ENCODE measurements at places on chromosomes 16 and 17.

- no peak for DNase-seq
Measured at GRCh38 chr17:32976605-32977004, 15.0 kb upstream of the SPACA3 start.

DNA sequence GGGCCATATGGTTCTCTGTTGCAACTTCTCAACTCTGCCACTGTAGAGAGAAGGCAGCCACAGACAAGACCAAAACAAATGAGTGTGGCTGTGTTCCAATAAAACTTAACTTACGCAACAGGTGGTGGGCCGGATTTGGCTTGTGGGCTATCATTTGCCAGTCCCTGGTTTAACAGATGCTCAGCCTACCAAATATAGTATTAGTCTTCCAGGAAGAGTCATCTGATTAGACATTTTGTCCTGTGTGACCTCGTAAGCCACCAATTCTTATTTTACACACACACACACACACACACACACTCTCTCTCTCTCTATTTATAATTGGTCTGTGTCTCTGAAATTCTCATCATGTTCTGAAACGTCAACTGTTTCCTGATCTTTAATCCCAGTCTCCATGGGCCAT is 245.9 kb downstream of the XYLT1 start:
- no peak for DNase-seq

- DNase-seq = no peak
Measured at GRCh38 chr17:6524520-6524919, 31.8 kb downstream of the PITPNM3 start.

DNA sequence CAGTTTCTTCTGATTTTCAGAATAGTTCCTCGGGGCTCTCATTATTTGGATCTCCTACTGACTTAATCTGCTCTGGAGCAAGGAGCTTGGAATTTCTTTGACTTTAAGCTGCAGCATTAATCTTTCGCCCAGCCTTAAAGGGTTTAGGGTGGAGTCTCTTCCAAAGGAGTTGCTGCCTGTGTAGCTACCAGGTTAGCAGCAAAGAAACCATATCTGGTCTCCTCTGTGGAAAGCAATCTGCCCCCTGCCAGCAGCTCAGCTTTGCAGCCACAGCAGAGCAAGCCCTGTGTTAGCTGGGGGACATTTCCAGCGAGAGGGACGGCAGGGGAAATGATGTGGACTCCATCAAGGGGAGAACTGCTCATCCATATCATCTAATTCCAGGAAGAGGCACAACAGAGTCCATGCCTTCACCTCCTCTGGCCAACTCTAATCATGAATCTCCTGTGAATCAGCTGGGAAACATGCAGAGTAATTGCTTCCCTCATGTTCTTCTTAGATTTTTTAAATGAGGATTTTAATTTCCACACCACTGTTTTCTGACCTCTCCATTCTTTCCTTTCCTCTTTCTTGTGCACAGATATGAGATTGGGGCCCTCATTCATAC is 827.6 kb upstream of the CA10 start:
- peak; percentile 1 for DNase-seq

GRCh38 chr16:3804426-3805016 is 76.0 kb downstream of the CREBBP start:
- no peak for DNase-seq

DNA sequence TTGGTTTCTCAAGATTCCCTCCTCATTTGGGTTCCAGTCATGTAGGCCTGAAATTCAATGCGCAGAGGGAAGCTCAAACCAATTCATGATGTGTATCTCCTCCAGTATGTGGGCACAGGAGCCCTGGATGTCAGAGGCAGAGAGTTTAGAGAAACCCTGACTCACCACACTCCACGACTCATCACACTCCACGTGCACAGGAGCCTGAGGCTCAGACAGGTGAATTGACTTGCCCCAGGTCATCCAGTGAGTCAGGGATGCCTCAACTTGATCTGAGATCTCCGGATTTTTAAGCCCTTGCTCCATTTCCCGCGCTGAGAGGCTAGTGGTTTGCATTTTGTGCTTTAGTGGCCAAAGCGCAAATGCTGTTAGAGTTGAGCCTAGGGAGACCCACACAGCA is 183.9 kb downstream of the HAPSTR1 start:
- DNase-seq = no peak

DNA sequence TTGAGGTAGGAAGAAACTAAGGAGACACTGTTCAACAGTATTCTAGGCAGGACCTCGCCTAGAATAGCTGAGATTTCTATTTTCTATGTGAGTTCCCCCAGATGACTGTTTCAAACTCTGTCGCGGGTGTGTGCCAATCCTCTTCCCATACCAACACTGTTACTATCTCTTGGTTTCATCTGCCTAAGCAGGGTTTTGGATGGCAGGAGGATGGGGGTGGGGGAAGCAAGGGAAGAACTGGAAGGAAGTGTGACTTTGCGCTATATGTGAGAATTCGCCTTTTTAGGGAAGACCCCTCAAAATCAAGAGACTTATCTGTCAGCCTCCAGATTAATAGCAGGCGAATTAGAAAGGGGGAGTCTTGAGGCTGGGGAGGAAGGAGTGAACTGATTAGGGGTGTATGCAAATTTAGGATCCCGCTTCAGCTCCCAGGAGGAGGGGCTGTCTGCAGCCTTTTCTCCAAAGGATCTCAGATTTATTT is 521 bp upstream of the G6PC3 start:
- no peak for DNase-seq

Data from cerebellar cortex (tissue), 1 donor.